ENCODE measurements at places on chromosomes 5 and 9.

DNA sequence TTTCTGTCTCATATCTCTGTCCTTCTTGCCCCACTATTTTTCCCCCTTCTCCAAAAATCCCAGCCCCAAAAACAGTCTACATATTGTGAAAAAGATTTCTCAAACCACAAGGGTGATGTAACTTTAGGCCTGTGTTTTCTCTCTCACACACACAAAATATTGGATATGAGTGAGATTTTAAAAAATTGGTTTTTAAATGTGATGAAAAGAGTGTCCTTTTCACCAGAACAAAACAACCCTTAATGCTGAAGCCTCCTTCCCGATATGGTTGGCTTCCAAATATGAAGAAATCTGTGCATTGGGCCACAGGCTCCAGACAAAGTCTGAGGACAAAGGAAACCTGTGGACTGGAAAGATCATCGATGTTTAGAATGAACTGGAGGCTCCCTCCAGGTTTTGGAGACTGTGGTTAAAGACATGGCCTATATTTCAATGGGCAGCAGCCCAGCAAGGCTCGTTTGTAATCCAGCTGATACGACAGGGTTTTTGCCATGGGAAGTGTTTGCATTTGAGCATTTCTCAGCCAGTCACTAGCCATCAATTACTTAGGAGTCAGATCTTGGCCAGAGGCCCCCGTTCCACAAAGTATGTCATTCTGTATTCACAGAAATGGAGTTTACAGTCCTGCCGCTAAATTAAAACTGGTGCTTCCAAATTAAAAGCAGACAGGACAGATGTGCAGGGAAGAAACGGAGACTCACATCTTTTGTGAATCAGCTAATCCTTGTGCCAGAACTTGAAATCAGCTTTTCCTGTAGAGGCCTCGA is 546.3 kb downstream of the EBF1 start:
- no peak for DNase-seq

DNA sequence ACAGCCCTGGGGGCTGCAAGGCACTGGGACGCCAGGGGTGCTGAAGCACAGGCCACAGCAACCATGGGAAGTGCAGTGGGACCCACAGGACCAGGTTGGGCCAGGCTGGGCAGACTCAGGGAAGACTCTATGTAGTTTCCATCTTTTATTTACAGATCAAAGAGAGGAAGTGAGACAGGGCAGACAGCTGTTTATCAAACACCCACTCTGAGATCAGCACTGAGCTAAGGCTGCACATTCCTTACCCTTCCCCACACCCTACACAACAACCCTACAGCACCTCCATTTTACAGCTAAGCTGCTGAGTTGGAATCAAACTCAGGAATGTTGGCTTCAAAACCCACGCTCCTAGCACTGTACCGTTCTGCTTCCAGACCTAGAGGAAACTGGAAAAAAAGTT is 19.8 kb downstream of the BARHL1 start:
- no peak for DNase-seq

GRCh38 chr9:134283111-134283515 is 43.1 kb upstream of the RXRA start:
- DNase-seq, result no peak

- DNase-seq, result peak; percentile 60
These were observed 47.8 kb downstream of the NR3C1 start for GRCh38 chr5:143355710-143356109.

DNA sequence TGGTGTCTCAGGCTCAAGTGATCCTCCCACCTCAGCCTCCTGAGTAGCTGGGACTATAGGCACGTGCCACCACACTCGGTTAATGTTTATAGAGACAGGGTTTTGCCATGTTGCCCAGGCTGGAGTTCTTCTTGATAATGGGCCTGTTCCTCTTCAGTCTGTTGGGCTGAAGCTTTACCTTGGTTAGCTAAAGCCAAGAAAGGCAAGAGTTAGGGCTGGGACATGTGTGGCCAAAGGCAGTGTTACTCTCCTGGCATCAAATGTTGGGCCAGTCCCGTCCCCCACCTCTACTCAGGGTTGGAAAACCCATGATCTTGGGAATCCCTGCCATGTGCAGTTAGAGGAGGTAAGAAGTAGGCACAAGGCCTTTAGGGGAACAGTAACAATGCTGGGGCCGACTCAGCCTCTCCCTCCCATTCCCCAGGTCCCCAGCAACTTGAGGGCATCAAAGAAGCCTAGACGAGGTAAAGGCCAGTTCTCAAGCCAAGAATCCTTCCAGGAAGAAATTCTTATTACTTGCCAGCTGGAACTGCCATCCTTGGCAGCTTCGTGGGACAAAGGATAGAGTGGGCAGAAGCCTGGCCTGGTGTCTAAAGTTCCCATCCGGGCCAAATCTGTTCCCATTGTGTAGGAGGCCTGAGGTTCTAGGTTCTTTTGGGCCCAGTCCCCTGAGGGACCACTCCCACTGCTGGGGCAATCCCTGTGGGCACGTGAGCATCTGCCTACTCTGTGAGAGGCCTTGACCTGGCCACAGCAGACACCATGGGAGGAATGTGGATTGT is 4.5 kb downstream of the EGR1 start:
- DNase-seq, result no peak

DNA sequence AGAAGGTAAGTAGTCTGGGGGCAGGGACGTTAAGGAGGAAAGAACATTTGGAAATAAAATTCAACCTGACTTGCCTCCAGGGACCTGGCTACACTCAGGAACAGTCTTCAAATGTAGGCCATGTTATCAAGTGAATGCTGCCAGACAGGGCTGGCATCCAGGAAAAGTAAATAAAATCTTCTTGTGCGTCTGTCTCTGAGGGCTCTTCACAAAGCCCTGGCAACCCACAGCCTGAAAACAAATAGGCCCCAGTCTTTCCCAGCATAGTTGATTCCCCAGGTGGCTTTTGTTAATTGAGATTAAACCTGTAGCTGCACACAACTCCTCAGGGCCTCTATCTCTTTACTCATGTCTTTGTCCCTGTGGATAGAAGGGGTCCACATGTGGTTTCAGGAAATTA is 55.4 kb downstream of the STK32A start:
- no peak for DNase-seq

DNA sequence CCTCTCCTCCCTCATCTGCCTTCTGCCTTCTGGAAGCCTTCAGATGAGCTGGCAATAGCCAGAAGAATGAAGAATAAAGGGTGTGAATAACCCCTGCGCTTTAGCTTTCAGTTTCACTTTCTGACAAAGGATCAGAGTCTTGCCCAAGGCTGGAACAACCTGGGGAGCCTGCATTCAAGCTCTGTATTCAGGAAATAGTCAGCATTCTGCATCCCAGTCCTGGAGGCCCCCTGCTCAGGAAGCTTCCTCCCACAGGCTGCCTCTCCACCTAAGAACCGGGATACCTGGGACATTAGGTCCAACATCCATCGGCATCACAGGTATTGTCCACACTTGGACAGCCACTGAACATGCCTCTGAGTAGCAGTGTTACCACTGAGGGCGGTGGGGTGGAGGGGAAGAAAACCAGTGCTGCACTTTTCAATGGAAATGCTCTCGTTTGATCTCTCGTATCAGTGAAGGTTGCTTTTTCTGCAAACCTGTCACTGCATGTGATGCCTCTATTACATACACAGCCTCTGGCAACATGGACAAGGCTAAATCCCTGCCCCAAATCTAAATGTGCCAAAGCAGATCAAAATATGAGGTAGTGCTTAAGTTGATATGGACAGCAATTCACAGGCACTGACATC is 39.8 kb upstream of the ACO1 start:
- no peak for DNase-seq

GRCh38 chr9:36793277-36793676 is 220.6 kb downstream of the MELK start:
- DNase-seq, result peak; percentile 20

DNA sequence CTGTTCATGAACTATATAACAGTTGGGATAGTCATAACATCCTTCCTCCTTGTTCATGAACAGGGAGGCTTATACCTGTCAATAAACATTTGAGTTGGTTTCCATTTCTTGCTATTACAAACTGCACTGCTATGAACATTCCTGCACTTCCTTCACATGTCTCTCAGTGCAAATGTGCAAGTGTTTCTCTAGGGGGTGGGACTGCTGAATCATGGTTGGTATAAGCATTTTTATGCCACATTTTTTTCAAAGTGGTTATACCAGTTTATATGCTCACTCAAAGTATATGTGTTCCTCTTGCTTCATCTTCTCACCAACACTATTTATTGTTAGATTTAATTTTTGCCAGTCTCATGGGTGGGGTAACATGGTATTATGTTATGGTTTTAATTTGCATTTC is 25.8 kb upstream of the TPD52L3 start:
- DNase-seq, result no peak

- DNase-seq, result no peak
These were observed 3.0 kb upstream of the TUSC1 start for GRCh38 chr9:25681266-25681665.

DNA sequence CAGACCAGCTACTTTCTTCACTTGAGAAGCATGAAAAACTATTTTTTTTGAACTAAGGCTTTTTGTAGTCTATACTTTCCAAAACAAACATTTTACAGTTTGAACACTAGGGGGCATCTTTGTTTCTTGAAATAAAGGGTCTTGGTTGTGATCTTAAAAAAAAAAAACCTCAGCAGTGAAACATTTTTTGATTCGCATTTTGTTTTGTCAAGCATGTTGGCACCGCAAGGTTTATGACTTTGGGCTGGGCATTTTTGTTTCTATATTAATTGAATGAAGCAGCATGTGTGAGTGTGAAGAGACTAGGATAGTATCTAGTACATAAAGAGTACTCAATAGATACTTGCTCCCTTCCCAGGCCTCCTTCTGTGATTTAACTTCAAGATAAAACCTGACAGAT is 31.6 kb upstream of the ACOT12 start:
- DNase-seq, result peak; percentile 7

DNA sequence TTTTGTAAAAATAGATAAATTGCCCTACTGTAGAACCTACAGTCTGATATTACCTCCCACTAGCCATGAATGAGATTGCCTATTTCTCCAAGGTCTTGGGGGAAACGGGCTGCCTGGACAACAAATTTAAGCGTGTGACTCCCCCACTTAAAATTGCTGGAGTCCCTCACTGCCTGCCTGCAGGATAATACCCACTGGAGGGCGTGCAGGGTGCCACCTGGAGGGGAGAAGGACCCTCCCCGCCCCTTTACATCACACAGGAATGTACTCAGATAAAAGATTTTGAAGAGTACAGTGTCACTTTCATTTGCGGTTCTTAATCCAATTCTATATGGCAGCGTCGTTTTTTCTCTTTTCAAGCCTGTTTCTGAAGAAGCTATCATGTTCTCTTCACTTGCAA is 6.2 kb upstream of the TRIM7 start:
- DNase-seq, result no peak

- DNase-seq, result no peak
These were observed 61.7 kb upstream of the COL15A1 start for GRCh38 chr9:98881836-98882568.

GRCh38 chr5:37071901-37072581 is 177.1 kb downstream of the CPLANE1 start:
- no peak for DNase-seq

- DNase-seq, result peak; percentile 18
These were observed 189.6 kb downstream of the NR3C1 start for GRCh38 chr5:143213851-143214363.

GRCh38 chr9:975740-976257 is 656 bp upstream of the DMRT3 start:
- no peak for DNase-seq

DNA sequence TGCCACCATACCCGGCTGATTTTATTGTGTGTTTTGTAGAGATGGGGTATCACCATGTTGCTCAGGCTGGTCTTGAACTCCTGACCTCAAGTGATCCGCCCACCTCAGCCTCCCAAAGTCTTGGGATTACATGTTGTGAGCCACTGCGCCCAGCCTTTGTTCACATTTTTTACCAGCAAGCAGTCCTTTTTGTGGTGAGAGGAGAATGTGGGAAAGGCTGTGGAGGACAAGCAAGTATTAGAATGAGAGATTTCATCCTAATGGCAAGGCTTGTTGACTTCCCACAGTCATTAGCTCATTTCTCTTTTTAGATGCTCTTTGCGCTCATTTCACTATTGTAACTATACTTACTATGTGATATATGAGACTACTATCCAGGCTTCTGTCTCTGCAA is 6.1 kb downstream of the IL31RA start:
- DNase-seq, result no peak

GRCh38 chr5:33684496-33685159 is 207.2 kb downstream of the ADAMTS12 start:
- DNase-seq, result no peak

- no peak for DNase-seq
These were observed 61.4 kb upstream of the ANKH start for GRCh38 chr5:14932902-14933469.

DNA sequence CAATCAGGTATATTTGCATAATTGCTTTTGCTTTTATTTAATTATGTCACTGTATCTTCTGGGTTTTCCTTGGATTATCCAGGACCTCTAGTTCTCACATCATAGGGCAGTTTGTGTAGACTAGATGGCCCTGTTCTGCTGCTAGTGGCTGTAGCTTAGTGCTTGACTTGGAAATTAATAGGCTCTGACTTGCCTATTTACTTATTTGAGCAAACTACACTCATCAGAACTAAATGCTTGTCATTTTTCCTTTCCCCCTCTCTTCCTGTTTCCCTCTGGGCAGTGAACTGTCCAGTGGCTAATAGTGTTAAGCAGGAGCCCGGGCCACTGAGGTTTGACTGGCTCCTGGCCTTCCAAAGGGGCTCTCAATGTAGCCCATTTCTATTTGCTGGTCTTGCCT is 135.7 kb downstream of the MAN2A1 start:
- DNase-seq, result no peak

DNA sequence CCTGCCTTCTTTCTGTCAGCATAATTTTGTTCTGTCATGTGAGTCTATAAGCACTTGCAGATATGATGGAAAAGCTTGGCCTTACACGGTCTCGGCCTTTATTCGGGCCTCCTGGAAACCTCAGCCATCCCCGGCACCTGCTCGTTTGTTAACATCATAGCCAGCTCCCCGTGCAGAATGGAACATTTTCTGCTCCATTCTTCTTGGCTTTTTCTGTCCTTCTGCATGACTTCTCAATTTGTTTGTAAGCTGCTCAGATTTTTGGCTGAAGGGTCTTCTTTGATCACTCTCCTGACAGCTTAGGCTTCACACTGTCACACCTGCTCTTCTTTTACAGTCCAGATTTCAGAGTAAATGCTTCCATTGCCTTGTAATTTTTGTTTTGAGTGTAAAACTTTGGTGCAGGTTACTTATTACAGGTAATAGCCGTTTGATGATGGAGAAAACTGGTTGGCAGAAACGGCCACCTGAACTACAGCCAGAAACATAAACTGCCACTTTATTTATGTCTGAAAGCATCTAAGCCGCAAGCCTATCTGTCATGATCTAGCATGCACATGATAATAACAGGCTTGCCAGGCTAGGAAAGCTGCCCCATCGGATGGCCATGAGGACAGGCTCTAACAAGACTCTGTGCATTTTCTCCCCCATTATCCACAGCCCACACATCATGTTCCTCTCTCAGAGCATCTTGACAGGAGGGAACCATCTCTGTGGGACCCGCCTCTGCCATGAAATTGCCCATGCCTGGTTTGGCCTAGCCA is 197.0 kb downstream of the AOPEP start:
- DNase-seq, result no peak

GRCh38 chr5:55363856-55364255 is 56.1 kb downstream of the MTREX start:
- no peak for DNase-seq

Measured in activated naive CD4-positive, alpha-beta T cell treated with anti-CD3 and anti-CD28 coated beads for 36 hours (primary cell).